ENCODE measurements at places on chromosomes 4 and X.

DNA sequence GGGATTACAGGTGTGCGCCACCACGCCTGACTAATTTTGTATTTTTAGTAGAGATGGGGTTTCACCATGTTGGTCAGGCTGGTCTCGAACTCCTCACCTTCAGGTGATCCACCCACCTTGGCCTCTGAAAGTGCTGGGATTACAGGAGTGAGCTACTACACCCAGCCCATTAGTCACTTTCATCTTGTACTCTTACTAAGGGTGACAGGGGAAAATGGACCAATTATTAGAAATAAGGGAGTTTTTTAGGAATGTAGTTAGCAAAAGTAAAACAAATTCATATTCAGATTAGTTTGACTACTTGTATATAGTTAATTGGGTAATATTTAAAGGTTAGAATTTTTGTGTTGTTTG is 26.1 kb downstream of the SMARCA5 start:
- DNase-seq = no peak

GRCh38 chr4:99180382-99181070 is 36.4 kb upstream of the ADH4 start:
- no peak for DNase-seq

DNA sequence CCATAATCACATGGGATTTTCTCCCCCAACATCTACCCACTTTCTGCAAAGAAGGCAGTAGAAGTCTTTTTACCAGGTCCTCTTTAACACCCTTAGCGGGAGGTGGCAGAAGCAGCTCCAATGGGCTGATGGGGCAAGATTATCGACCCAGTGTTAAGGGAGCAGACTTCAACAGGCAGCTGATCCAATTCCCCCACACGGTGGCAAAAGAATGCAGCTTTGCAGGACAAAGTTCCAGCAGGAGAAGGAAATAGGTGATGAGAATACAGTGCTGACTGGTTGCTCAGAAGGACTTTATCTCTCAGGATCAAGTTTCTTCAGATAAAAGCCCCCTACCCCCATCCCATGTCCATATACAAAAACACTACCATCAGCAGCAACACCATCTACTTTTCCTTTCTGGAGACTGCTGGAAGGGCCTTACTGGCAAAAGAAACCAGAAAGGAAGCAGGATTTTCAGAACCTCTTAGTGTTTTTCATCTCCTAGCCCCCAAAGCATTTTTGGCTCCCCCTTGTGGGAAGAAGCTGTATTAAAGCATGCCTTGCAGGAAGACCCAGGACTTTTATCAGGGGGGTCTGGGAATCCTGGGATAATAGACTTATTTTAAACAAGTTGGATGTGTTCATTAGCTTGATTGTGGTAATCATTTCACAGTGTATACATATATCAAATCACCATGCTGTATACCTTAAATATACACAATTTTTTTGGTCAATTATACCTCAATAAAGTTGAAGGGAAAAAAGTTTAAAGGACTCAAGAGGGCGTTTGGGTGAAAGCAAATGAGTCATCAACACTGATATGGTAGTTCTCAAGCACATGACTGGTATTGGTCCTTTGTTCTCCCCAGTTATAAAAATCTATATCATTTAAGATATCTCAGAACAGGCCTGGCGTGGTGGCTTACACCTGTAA is 146.4 kb downstream of the GPC3 start:
- DNase-seq = no peak

GRCh38 chr4:150482581-150482980 is 99.4 kb upstream of the MAB21L2 start:
- no peak for DNase-seq

DNA sequence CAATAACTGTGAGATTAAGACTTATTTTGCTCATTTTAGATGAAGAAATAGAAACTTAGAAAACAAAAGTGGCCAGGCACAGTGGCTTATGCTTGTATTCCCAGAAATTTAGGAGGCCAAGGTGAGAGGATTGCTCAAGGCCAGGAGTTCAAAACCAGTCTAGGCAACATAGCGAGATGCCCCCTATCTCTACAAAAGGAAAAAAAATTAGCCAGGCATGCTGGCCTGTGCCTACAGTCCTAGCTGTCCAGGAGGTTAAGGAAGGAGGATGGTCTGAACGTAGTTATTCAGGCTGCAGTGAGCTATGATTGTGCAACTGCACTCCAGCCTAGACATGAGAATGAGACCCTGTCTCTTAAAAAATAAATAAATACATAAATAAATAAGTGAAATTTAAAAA is 28.0 kb downstream of the APELA start:
- no peak for DNase-seq

DNA sequence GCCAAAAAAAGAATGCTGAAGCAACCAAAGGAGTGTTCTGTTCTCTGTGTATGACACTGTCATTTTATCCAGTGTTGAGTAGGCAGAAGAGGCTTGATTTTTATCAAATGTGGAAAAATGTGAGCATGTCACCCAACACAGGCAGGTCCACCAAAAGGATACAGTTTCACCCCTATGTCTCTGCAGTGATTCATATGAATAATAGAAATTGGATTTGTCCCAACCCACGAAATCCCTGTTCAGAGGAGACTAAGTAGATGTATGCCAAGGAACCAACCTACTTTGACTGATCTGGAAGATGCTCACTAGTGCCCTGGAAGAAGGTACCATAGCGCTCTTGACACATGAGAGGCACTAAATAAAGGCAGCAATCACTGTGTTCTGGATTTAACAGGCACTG is 72.5 kb downstream of the FGF13 start:
- DNase-seq = no peak

GRCh38 chr4:134202166-134202956 is 772 bp upstream of the PABPC4L start:
- no peak for DNase-seq

DNA sequence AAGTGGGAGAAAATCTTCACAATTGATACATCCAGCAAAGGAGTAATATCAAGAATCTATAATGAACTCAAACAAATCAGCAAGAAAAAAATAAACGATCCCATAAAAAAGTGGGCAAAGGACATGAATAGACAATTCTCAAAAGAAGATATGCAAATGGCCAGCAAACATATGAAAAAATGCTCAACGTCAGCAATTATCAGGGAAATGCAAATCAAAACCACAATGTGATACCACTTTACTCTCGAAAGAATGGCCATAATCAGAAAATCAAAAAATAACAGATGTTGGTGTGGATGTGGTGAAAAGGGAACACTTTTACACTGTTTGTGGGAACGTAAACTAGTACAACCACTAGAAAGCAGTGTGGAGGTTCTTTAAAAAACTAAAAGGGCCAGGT is 114.3 kb upstream of the CCSER1 start:
- DNase-seq = no peak

DNA sequence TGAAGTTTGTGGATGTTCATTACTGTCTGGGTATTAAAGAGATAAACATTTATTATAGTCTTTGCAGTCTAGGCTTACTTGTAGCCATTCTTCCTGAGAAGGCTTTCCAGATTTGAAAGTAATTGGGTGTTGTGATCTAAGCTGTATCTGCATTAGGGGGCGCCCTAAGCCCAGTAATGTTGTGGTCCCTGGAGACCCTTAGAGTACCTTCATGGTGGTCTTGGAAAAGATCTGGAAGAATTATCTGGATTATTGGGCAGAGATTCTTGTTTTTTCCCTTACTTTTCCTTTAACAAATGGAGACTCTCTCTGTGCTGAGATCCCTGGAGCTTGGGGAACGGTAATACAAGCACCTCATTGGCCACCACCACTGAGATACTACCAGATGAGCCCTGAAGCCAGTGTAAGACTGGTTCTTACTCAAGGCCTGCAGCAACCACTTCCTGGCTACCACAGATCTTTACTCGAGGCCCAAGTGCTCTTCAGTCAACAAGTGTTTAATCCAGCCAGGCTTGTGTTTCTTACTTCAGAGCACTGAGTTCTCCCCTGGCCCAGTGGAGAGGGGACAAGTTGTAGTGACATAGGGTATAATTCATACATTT is 63.1 kb downstream of the RTL3 start:
- no peak for DNase-seq

DNA sequence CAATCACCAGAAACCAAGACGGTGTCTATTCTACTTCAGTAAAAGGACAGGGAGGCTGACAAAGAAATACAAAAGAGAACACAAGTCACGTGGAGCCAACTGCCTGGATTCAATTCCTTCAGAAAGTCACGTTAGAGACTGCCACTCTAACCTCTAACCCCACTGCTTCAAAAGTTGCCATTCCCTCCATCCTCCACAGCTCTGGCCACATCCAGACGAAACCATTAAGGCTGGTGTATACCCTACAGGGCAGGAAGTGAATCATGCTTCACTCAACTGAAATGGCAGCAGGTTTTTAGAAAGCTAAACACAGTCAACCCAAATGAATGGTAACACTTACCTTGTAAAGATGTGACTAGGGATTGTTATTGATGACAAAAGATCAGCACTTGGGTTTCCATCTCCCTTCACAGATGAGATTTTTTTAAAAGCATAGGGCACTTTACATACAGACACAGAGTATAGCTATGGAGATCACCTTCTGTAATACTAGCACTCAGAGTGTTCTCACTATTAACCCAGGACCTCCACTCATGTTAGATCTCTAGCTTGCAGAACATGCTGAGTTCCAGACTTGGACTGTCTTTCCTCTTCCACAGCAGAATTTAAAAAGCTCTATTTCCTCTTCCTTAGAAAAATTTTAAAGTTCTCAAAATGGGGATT is 37.4 kb downstream of the MAML3 start:
- DNase-seq = no peak

DNA sequence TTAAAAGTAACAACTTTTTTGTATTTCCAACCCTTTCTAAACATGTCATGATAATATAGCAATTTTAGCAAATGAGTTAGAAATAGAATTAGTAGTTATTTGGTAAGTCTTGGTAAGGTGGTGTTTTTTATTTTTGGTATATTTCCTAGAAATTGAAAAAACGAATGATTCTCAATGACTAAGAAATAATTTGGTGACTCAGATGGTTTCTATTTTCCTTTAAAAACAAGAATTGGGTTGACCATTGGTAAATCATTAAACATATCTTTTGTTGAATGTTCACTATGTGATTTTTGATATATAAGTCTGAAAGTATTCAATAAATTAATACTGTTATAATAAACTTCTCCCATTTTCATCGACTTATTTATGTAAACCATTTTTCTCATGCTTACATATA is 206.2 kb upstream of the BANK1 start:
- DNase-seq = no peak

GRCh38 chr4:105283501-105283900 is 136.8 kb downstream of the TET2 start:
- DNase-seq = no peak

DNA sequence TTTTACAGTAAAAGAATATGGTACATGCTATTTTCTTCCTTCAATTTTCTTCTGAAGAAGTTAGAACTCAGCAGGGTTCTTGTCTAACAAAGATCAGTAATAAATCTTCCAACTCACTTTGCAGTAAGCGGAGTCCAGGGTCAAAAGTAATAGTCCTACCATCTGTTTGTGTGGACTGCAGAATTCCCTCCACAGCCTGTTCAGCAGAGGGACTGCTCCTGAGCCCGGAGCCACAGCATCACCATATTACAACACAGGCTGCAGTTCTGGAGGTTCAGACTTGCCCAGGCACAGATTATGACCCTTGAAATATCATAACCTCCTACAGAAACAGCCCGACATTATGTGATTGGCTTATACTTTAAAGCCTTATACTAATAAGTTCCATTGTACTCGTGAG is 10.3 kb downstream of the FHDC1 start:
- DNase-seq = no peak

DNA sequence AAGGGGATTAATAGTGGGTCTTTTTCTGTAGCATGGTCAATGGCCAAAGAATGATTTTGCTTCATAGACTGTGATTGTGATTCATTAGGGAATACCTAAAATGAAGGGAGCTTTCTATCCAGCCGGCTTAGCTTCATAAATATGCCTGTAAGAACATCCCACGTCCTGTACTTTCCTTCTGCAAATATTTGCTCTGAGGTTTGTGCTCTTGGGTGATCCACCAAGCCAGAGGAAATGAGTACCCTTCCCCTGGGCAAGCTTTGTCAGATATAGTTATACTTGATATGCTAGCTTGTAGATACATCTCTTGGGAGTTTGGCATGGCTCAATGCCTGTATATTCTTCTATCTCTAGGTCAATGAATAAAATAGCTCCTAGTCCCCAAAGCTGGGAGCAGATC is 28.2 kb upstream of the SPARCL1 start:
- no peak for DNase-seq

DNA sequence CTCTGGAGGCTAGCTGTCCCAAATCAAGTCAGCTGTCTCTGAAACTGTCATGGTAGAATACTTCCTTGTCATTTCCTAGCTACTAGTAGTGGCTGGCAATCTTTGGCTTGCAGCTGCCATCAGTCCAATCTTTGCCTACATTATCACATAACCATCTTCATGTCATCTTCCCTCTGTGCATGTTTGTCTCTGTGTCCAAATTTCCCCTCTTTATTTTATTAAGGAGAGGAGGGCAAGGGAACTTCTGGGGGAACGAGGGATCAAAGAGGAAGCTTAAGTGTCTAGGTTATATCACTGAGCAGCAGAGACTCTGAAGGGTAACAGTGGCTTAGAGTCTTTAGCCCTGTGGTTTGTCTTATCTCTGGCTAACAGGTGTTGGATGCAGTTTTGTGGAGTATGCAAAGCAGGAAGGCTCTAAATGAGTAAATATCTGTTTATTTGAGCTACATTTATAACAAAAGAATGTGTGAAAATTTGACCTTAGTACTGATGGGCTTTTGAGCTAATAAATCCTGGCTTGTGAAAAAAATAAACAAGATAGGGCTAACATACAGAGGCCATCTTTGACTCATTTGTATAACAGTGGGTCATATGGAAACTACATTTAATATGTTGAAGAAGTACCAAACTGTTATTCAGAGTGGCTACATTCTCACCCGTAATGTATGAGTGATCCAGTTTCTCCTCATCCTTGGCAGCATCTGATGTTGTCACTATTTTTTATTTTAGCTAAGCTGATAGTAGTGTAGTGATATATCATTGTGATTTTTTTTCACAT is 49.4 kb upstream of the ENOX2 start:
- no peak for DNase-seq

DNA sequence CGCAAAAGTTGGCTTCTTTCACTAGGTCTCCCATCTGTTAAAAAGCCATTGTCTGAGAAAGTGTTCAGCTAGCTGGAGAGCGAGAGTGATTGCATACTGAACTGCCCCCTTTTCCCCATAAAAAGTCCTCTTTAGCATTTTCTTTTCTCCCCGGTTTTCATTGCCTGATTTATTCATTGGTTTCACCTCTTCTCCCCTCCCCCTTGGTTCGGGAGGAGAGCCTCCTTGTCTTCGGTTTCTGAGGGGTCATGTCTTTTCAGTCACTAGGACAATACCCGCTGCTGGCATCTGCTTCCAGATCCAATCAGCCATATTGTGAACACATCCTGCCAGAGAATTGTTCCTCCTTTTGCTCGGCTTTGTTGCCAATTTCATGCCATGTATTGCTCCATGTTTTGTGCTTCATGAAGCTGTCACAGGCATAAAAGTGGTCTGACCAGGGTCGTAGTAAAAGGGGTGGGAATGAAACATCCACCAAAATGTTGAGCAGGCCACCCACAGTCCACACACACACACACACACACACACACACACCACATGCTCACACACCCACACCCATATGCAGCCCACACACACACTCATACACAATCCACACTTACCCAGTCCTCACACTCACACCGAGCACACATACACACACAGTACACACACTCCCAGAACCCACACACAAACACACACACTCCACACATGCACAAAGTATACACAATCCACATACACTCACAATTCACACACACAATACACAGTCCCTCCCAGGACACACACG is 136.0 kb downstream of the NKX6-1 start:
- DNase-seq = no peak

Measured in NCI-H187 treated with DMSO at 0.1 percent for 48 hours (cell line).